Pulmonary artery endothelial cell (primary cell): ENCODE measurements at places on chromosomes 11 and 22.
A peak's percentile ranks its signal among the peaks of the same experiment; 100 is the strongest.

- DNase-seq: no peak
These were observed 126.4 kb downstream of the KCNQ1OT1 start for GRCh38 chr11:2573240-2574042.

DNA sequence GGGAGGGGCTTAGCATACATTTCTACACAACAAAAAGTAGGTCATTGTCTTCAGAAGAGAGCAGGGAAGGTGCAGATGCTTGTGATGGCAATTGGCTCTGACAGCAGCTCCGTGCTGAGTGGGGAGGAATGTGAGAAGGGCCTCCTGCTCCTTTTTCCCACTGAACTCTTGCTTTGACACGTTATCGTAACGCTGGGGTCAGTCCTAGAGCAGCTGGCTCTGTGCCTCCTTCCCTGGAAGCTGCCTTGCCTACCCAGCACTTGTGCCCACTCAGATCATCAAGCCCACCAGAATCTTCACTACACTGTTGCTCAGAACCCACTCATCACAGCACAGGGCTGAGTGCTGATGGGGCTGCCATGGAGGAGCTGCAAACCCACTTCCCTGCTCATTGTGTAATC lies 14.9 kb upstream of the NAV2 start:
- no peak for DNase-seq

GRCh38 chr11:46479601-46480000 lies 88.0 kb upstream of the CHRM4 start:
- DNase-seq: no peak

DNA sequence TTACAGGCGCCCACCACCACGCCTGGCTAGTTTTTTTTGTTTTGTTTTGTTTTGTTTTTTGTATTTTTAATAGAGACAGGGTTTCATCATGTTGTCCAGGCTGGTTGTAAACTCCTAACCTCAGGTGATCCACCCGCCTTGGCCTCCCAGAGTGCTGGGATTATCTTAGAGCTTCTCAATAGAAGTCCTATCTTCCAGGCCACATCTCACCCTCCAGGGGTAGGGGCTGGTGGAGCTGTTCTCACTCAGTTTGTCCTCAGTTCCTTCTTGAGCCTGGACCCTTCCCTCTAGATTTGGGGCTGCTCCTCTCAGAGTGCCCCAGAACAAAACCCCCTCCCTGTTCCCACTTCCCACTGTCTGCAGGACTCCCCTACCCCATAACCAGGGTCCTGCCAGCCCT lies 31.3 kb downstream of the BCR start:
- DNase-seq: no peak

- DNase-seq: no peak
These were observed 61.4 kb upstream of the LMO2 start for GRCh38 chr11:33953289-33953688.

GRCh38 chr11:2912498-2912897 lies 16.7 kb downstream of the PHLDA2 start:
- DNase-seq: no peak

GRCh38 chr11:42075180-42075579 lies 615.7 kb upstream of the LRRC4C start:
- no peak for DNase-seq

DNA sequence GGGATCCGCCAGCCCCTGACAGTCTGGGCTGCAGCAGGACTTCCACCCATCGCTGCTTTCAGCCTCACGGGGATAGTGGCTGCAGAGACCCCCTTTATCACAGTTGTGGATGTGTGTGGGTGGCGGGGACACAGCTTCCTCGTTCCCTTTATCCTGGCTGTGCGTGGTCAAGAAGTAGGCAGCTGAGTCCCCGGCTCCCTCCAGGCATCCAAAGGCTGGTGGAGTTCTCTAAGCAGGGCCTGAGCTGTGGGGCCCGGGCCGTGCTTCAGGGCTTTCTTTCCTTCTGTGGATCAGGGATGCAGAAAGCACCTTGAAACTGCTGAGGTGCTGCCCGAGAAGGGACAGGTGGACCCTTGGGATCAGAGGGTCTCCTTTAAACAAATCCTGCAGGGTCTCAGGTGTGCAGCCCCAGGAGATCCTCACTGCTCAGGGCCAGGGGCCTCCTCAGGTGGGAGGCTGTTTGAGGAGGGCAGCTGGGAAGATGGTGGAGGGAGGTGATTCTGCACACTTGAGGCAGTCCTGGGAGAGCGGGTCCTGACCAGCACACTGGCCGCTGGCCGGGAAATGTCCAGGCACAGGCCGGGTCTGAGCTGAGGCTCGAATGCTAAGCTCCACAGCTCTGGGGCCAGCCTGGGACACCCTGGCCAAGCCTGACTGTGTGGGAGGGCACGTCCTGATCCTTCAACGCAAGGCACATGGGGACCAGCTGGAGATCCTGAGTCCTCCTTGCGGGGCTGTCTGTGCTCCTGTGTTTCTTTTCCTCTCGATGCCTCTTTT lies 1024.3 kb downstream of the BRD1 start:
- no peak for DNase-seq

DNA sequence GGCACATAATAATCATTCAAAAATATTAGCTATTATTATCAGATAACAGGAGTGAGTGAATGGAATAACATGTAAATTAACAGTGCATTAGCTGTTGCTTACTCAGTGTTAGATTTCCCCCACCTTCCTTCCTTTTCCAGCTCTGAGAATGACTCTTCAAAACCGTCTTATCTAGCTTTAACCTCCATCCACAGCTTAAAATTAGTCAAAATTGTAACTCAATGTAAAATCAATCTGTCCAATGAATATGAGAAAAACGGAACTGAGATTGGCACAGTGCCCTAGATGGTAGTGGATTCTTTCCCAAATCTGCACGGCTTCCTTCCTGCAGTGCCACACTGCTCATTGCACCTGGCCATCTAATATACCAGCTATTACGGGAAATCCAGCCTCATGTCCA lies 156.8 kb upstream of the BDNF start:
- DNase-seq: no peak

DNA sequence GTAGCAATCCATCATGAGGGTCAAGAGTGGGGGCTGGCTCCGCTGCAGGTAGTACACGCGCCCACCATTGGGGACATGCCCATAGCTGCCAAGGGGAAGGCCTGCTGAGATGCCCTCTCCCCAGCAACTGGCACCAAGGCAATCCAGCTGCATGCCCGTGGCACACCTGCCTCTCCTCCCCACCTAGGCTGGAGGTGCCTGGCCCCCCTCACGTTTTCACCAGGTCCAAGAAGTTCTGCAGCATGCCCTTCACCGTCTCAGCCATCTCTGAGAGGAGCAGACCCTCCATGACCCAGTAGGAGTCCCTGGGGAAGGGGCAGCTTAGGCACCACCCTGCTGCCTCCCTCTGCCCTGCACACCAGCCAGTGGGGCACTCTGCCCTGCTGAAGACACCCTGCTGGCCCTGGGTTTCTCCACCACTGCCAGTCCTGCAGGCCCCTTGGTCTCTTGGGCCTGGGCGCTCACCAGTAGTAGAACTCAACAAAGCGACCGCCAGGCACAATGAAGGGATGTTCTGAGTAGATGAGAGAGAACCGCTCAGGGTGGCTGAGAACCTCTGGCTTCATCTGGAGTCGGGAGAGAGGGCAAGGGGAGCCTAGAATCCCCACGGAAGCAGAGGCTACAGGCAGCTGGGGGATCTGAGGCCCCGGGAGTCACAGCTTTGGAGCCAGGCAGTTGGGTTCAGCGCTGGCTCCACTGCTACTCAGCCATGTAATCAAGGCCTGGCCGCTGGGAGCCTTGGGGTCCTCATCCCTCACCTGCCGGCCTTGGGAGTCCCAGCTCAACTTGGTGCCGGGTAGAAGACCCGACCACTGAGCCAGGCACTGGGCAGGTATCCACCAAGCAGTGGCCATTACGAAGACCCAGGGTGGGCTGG lies 17.8 kb downstream of the TREH start:
- no peak for DNase-seq

DNA sequence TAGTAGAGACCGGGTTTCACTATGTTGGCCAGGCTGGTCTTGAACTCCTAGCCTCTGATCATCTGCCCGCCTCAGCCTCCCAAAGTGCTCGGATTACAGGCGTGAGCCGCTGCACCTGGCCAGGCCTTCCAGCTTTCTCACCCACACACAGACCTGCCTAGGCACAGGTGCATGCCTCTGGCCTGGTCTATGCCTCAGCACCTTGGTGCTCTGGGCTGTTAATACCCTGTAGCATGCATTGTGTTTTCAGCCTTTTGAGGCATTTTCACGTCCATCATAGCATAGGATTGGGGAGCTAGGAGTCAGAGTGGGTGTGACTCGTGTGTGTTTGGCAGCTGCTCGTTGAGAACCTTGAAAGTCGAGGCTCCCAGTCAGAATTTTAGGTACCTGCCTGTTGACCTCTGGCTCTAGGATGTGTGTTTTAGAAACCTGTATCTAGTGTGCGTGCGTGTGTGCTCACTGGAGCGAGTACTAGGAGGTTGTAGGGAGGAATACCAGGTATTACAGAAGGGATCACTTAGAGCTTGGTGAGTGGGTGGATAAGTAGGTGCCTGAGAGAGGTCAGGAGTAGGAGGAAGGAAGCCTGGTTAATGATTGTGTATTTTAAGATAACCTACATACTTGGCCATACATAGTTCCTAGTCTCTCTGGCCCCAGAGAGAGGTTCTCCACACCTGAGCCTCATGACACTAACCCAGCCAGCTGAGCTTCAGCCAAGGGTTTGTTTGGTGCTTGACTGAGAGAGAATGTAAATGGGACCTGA lies 20.0 kb downstream of the CRKL start:
- DNase-seq: no peak

DNA sequence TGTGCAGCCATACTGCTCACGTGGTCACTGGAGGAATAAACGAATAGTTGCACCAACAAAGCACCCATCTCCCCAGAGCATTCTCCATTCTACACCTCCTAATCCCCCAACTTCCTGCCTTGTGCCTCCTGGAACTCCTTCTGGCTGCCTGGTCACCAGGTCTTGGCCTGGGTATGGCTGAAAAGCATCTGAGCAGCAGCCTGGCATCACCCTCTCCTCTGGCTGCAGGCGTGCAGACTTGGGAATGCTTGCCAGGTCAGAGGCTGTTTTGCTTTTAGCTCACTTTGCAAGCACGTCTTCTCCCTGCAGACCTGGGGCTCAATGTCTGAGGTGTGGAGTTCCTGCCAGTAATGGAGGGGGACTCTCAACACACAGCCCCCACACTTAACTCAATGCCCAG lies 33.3 kb upstream of the KCNJ11 start:
- no peak for DNase-seq

GRCh38 chr11:110948112-110948511 lies 235.9 kb upstream of the ARHGAP20 start:
- DNase-seq: no peak

- no peak for DNase-seq
These were observed 497.5 kb downstream of the TBC1D22A start for GRCh38 chr22:47259990-47260389.

- DNase-seq: no peak
These were observed 96.9 kb downstream of the MORC2 start for GRCh38 chr22:30871391-30872284.

DNA sequence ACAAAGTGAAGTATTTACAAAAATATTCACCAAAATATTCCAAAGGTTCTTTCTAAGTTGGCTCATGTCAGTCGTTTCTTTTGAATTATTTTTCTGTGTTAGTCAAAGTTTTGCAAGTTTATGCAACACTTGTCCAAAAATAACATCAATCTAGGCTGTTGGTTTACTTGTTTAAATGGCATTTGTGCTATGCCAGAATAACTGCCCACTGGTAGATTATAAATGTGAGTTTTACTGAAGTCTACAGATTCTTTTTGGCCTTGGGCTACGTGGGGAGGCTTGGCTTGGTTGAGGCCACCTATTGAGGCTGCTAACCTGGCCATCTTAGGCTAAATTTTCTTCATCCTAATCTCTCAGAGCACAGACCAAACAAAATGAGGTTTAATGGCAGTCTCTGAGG lies 1091.9 kb upstream of the RAG2 start:
- no peak for DNase-seq

- DNase-seq: peak; percentile 22
These were observed 852.1 kb upstream of the LRRC4C start for GRCh38 chr11:42311514-42311913.

GRCh38 chr11:61273178-61274078 lies 21.7 kb downstream of the VWCE start:
- DNase-seq: no peak

DNA sequence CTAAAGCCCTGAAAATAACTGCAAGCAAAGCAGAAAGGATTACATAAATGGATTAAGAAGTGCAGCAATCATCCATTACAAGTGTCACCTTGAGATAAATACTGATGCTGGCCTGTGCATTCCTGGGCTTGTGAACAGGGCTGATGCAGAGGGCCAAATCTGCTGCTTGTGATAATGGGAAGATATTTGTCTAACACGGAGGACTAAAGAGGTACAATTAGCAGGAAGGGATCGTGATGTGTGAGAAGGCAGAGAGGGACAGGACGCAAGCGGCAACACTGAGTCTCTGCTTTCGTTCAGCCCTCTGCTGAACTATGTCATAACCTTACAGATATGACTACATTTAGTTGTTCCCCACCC lies 107.7 kb upstream of the DDI1 start:
- DNase-seq: no peak

DNA sequence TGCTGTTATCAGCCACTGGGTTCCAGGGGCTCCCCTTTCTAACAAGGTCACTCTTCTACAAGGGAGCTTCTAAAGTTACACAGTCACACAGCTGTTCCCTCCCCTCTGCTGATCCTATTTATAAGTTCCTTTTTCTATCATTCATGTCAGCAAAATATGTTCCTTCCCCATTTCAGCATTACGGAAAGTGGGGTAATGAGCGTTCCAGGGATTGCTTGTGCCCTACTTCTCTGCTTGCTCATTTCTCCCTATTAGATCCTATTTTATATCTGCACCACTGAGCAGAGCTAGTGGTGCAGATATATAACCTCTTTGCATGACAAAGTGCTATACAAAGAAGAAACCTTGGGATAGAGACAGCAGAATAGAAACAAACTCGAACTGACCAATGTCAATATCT lies 22.7 kb upstream of the PLEKHB1 start:
- no peak for DNase-seq

DNA sequence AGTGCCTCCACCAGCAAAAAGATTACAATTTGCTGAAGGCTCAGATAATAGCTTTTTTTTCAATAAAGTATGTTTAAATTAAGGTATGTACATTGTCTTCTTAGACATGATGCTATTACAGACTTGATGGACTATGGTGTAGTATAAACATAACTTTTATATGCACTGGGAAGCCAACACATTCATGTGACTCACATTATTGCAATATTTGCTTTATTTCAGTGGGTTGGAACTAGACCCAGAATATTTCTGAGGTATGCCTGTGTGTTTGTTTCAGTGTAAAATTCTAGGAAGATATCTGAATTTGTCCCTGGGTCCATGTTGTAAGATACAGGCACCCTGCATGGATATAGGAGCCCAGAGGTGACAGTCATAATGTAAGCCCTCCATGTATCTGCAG lies 120.0 kb upstream of the BDNF start:
- no peak for DNase-seq
